ENCODE measurements at places on chromosomes 1 and 21.

DNA sequence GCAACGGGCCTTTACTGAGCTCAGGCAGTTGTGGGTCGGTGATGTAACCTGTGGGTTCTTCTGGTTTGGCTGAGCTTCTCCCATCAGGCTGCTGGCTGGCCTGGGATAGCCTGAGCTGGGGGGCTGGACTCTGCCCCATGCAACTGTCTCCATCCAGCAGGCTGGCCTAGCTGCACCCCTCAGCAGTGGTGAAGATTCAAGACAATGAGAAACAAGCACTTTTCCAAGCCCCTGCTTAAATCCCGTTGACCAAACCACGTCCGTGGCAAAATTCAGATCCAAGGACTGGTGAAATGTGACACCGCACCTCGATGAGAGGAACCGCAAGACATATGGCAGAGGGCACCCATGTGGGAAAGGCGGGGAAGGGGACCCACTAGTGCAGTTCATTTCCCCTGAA is 25.6 kb downstream of the PRSS38 start:
- no peak overlapping the region for H3K27ac ChIP-seq
- H3K4me1 ChIP-seq = peaks cover 5% of the 10 kb centered on the region
- H3K36me3 ChIP-seq = no peaks in the 10 kb centered on the region
- peaks cover 7% of the 10 kb centered on the region for H3K27me3 ChIP-seq

GRCh38 chr1:223143537-223144248 is 645 bp upstream of the TLR5 start:
- H3K27me3 ChIP-seq = no peaks in the 10 kb centered on the region
- no peaks in the 10 kb centered on the region for H3K36me3 ChIP-seq
- H3K27ac ChIP-seq = peak overlapping the region; percentile 33

- no peak for DNase-seq
- H3K4me1 ChIP-seq = no peaks in the 10 kb centered on the region
- H3K36me3 ChIP-seq = no peaks in the 10 kb centered on the region
- no peak overlapping the region for H3K4me3 ChIP-seq
These were observed 65.3 kb downstream of the LAMC2 start for GRCh38 chr1:183251101-183251958.

GRCh38 chr1:160214481-160215140 is 9.4 kb downstream of the PEA15 start:
- DNase-seq = no peak

- no peaks in the 10 kb centered on the region for H3K36me3 ChIP-seq
- no peaks in the 10 kb centered on the region for H3K4me1 ChIP-seq
- H3K27me3 ChIP-seq = peaks cover 47% of the 10 kb centered on the region
- H3K4me3 ChIP-seq = no peak overlapping the region
- H3K27ac ChIP-seq = no peak overlapping the region
These were observed 51.9 kb upstream of the FMOD start for GRCh38 chr1:203402629-203403337.

GRCh38 chr1:19824541-19824940 is 9.5 kb upstream of the RNF186 start:
- no peak overlapping the region for H3K4me3 ChIP-seq
- peaks cover 4% of the 10 kb centered on the region for H3K4me1 ChIP-seq
- peaks cover 33% of the 10 kb centered on the region for H3K27me3 ChIP-seq
- no peak overlapping the region for H3K27ac ChIP-seq
- H3K36me3 ChIP-seq = no peaks in the 10 kb centered on the region
- no peak for DNase-seq

- H3K27me3 ChIP-seq = no peaks in the 10 kb centered on the region
- H3K4me1 ChIP-seq = peaks cover 43% of the 10 kb centered on the region
- no peak overlapping the region for H3K27ac ChIP-seq
- peak overlapping the region; percentile 29 for H3K4me3 ChIP-seq
These were observed 36.4 kb upstream of the CFAP126 start for GRCh38 chr1:161404051-161404597.

DNA sequence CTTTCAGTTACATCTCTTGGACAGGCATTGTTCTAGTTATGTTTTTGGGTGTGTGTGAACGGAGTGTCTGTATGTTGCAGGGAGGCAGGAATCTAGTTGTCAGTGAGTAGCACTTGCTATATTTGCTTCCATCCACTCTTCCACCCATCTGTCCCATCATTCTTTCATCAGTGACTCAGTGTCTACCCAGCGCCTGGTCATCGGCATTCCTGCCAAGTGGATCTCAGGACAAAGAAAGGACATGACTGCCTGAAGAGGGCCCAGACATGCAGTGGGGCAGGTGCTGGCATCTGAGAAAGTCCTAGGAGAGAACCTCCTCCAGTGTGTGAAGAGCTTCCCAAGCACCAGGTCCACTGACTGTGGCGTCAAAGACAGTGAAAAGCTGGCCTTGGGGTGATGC is 27.3 kb upstream of the MAGOH start:
- no peaks in the 10 kb centered on the region for H3K4me1 ChIP-seq
- no peaks in the 10 kb centered on the region for H3K27me3 ChIP-seq
- no peak overlapping the region for H3K27ac ChIP-seq
- no peak for DNase-seq
- H3K4me3 ChIP-seq = no peak overlapping the region
- peaks cover 6% of the 10 kb centered on the region for H3K36me3 ChIP-seq

DNA sequence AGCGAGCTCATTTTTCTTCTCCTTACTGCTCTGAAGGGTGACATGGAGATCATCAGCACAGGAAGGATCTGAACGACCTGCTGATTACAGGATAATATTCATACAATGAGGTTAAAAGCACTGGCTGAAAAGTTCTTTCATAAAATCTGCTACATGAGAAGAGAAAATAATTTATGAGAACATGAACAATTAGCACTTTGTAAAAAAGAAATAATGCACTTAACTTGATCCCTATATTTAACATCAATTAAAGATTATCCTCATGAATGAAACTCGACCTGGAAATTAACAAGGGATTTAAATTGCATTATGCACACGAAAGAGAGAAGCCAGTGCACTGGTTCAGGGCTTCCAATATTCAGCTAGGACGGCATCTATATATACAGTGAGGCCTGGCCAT is 46.6 kb downstream of the RRAGC start:
- H3K36me3 ChIP-seq = no peaks in the 10 kb centered on the region
- H3K4me3 ChIP-seq = no peak overlapping the region
- H3K4me1 ChIP-seq = no peaks in the 10 kb centered on the region
- no peak overlapping the region for H3K27ac ChIP-seq
- no peak for DNase-seq

- H3K27ac ChIP-seq = no peak overlapping the region
- DNase-seq = no peak
- no peaks in the 10 kb centered on the region for H3K4me1 ChIP-seq
- peaks cover 61% of the 10 kb centered on the region for H3K27me3 ChIP-seq
- H3K36me3 ChIP-seq = peaks cover 4% of the 10 kb centered on the region
These were observed 37.8 kb upstream of the POFUT2 start for GRCh38 chr21:45325206-45326168.

- H3K27ac ChIP-seq = no peak overlapping the region
- H3K27me3 ChIP-seq = peaks cover 9% of the 10 kb centered on the region
- peaks cover 5% of the 10 kb centered on the region for H3K4me1 ChIP-seq
- no peak for DNase-seq
These were observed 19.8 kb downstream of the SPOCD1 start for GRCh38 chr1:31795801-31796621.

GRCh38 chr1:60930130-60930529 is 152.2 kb upstream of the NFIA start:
- H3K36me3 ChIP-seq = no peaks in the 10 kb centered on the region
- no peaks in the 10 kb centered on the region for H3K4me1 ChIP-seq
- peaks cover 14% of the 10 kb centered on the region for H3K27me3 ChIP-seq
- H3K27ac ChIP-seq = no peak overlapping the region

DNA sequence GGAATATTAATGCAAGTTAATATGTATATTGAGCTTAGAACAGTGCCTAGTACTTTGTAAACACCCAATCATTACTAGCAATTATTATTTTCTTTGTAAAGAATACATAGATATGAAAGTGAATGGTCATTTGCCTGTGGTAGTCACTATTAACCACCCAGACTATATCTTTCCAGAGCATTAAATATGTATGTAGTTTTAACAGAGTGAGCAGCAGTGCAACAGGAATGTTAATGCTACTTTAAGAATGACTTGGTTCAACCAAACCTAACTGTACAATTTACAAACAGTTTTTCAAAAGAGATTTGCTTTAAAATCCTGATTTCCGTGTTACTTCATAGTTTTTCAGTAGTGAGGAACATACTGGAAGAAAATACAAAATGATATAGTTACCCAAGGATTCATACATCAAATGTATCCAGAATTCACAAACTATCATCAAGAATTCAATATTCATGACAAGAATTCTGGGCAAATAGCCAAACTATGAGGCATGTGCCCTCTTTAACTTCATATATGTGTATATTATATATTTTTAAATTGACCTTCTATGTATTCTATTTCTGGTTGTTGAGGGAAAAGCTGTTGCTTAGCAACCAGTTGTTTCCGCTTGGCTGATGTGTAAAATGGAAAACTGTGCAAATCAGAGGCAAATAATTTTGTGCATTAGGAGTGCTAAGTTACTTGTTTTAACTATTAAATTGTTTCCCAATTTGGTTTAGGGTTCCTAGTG is 34.9 kb upstream of the IVNS1ABP start:
- H3K4me1 ChIP-seq = no peaks in the 10 kb centered on the region
- H3K27me3 ChIP-seq = no peaks in the 10 kb centered on the region
- no peaks in the 10 kb centered on the region for H3K36me3 ChIP-seq
- DNase-seq = no peak
- no peak overlapping the region for H3K4me3 ChIP-seq

GRCh38 chr21:46675595-46676280 is 40.3 kb downstream of the PRMT2 start:
- H3K27ac ChIP-seq = no peak overlapping the region
- no peak overlapping the region for H3K4me3 ChIP-seq
- DNase-seq = no peak

DNA sequence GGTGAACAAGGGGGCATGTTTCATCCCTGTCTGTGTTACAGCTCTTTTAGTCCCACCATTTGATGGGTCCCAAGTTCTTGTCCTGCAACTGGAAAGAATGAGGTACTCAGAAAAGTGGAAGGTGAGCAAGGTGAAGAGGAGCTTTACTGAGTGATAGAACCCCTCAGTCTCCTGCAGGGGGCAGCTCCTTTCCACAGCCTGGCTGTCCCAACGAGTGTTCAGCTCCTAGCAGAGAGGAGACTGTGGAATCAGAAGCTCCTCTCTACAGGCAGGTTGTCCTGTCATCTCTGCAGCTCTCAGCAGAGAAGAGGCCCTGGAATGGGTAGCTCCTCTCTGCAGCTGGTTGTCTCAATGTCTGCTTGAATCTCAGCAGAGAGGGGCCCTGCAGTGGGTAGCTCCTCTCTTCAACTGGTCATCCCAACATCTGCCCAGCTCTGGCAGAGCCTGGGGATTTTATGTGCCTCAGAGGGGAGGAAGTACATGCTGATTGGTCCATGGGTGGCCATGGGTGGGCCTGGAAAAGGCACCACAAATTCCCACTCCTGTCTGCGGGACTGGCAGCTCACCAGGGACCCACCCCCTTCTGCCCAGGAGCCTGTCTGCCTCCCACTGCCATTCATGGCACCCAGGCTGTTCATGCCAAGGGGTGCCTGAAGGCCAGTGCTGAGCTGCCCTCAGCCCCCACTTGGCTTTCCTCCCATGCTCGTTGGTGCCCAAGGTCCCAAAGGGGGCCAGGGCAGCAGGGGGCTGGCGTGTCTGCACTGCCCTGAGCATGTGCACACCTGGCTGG is 25.7 kb downstream of the LDLRAD1 start:
- DNase-seq = no peak
- H3K27ac ChIP-seq = no peak overlapping the region
- no peaks in the 10 kb centered on the region for H3K27me3 ChIP-seq

- DNase-seq = no peak
- H3K4me3 ChIP-seq = peak overlapping the region; percentile 31
- H3K36me3 ChIP-seq = peaks cover 3% of the 10 kb centered on the region
- H3K27me3 ChIP-seq = peaks cover 34% of the 10 kb centered on the region
- H3K27ac ChIP-seq = no peak overlapping the region
These were observed 501 bp upstream of the DNAJC6 start for GRCh38 chr1:65308781-65309303.

Data from effector memory CD8-positive, alpha-beta T cell (primary cell).